ENCODE measurements at places on chromosomes 1 and 21.
A peak's percentile ranks its signal among the peaks of the same experiment; 100 is the strongest.

DNA sequence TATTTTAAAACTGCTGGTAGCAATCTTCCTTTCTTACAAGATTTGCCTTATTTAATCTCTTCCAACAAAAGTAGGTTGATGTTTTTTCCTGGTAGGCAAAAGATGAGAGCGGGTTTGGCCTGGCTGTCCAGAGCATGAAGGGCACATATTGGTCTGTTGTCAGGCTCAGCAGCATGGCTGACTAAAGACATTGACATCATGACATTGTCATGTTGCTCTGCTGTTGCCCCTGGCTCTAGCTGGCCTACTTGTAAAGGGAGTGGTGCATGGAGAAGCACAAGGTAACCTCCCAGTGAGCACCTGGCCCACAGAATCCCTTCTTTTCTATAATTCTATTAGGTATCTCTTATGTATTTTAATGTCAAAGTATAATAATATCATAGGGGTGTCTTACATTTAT lies 23.6 kb downstream of the GNPAT start:
- DNase-seq: no peak

DNA sequence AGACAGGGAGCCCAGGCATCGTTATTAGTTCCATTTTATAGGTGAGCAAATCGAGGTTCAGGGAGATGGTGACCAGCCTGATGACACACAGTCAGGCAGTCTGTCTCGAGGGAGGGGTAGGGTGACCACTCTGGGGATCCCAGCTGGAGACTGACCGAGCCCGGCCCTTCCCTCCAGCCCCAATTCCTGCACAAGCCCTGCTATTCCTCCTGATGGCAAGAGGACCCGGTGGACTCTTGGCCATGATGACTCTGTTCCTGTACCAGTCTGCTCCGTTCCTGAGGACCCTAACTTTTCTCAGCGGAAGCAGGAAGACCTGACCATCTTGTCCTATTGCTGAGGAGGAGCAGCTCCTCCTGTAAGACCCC lies 391 bp downstream of the AGT start:
- DNase-seq: no peak

DNA sequence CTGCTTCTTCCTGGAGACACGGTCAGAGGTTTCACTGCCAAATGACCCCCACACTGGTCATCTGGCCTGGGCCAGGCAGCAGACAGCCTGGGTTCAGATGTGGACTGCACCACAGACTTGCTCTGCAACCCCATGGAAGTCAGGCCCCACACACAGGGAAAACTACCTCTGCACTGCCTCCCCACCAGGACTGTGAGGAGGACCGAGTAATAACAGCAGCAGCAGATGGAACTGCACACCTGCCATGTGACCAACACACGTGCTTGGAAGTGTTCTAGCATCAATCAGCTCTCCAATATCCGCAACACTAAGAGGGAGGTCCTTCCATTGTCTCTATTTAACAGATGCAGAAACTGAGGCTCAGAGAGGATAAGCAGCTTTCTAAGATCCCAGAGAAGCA lies 51.4 kb downstream of the SLC9A1 start:
- no peak for DNase-seq

GRCh38 chr1:85317560-85317959 lies 41.1 kb upstream of the BCL10 start:
- peak; percentile 60 for DNase-seq

GRCh38 chr1:89608319-89608983 lies 24.5 kb upstream of the LRRC8C start:
- DNase-seq: no peak

DNA sequence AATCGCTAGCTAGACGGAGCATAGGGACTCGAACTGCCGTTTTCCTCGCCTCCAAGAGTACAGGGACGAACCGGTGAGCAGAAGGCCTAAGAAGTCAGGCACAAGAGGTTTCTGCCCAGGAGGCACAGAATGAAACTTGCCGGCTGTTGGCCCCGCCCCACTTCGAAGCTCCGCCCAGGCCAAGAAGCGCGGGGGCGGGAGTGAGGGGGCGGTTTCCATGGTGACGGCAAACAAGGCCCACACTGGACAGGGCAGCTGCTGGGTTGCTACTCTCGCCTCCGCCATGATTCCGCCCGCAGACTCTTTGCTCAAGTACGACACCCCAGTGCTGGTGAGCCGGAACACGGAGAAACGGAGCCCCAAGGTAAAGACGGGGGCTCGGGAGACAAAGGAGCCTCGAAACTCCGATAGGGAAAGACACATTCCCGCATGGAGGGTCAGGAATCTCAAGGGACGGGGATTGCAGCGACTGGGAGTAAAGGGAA lies at the start of gene DNALI1:
TSS of gene DNALI1 (plus strand) at position 229 of the 485 bp plus-strand sequence. CDS start at position 284, 55 bp downstream.
- DNase-seq: peak; percentile 94

DNA sequence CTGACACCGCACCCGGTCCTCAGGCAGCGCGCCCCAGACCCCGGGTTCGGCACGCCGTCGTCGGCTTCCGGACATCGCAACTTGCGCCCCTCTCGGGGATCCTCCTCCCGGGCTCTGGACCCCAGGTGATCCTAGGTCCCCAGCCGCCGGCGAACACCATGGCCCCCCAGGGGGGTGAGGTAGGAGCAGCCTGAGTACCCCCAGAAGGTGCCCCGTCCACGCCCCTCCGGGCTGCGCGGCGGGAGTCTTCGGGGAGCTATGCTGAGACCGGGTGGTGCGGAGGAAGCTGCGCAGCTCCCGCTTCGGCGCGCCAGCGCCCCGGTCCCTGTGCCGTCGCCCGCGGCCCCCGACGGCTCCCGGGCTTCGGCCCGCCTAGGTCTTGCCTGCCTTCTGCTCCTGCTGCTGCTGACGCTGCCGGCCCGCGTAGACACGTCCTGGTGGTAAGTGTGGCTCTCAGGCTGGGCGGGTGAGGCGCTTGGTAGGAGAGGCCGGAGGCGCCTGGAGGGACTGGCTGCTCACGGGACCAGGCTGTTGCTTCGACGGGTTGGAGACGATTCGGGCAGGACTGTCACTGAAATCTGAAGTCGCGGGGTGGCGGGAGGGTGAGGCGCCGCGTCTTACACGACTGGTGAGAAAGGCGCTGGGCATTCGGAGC lies 367 bp downstream of the WNT2B start:
- peak; percentile 60 for DNase-seq

- no peak for DNase-seq
These were observed 87.5 kb upstream of the RGS1 start for GRCh38 chr1:192488058-192488457.
